ENCODE measurements at places on chromosomes 16 and 17.

GRCh38 chr16:11219178-11219577, 36.8 kb downstream of the SOCS1 start:
- no peak for DNase-seq

DNA sequence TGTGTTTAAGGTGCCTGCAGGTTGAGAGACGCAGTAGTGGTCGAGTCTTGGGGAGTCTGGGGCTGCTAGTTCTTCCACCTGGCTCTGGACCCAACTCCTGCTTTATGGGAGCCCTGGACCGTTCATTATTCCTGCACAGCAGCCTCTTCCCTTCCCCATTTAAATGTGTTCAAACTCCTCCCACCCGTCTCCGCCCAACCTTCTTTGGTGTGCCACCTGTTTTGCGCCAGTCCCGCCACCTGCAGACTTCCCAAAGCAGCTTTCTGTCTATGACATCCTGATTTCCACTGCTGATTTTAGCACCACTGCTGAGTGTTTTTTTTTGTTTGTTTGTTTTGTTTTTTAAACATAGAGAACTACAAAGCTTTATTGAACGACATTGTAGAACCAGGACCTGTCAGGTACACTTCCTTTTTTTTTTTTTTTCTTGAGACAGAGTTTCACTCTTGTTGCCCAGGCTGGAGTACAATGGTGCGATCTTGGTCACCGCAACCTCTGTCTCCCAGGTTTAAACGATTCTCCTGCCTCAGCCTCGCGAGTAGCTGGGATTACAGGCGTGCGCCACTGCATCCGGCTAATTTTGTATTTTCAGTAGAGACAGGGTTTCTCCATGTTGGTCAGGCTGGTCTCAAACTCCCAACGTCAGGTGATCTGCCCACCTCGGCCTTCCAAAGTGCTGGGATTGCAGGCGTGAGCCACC, 12.8 kb downstream of the ADORA2B start:
- no peak for DNase-seq

DNA sequence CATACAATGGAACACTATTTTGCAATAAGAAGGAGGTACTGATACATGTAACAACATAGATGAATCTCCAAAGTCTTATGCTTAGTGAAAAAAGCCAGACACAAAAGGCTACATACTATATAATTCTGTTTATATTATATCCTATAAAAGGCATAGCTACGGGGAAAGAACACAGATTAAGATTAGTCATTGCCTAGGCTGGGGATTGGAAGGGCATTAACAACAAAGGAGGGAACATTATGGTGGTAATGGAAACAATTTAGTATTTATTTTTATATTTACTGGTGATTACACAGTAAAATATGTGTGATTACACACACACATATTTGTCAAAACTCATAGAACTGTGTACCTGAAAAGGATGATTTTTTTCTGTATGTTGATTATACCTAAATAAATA, 278.1 kb downstream of the ZFHX3 start:
- DNase-seq: no peak

- no peak for DNase-seq
Observed at GRCh38 chr17:8859027-8859803, 8.3 kb downstream of the PIK3R6 start.

DNA sequence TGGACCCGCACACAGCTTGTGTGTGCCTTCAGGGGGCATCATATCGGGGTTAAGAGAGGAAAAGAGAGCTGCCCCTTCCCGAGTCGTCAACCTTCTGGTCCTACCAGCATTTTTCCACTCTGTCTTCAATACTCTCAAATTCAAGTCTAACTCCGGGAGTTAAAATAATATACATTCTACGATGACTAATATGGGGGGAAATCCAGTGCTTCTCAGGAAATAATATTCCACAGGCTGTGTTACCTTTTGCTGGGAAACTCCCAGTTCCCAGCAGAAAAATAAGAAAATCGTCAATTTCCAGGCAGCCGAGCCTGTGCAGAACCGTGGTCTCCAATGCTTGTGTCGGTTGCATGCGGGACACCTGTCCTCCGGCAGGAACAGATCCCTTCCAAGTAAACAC, 105.0 kb upstream of the FOXF1 start:
- no peak for DNase-seq

DNA sequence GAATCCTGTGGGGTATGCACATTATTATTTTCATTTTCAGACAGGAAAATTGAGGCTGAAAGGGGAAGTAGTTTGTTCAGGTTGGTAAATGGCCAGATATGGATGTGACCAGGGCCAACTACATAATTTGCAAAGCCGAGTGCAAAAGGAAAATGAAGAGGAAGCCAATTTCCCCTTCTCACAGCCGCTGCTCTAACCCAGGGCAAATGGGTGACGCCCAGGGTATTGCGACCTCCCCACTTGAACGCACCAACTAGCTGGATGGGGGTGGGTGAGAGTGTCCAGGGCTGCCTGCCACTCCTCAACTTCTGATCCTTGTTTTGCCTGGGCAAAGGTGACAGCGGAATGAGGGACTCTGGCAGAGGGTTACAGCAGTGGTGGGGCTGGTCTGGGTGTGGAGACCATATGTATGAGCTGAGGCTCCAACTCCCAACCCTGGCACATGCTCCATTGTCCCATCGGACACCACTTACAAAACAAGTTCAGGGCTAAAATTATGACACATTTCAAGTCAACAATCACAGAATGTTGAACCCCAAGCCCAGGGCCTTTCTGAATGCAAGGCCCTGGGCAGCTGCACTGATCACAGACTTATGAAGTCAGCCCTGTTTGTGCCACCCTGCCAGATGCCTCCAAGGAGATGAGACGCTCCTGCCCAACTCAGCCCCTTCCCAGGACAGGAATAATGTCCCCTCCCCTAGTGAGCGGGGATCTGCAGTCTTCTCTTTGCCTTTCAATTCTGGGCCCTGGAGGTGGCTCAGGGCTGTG, 1.7 kb downstream of the ANKRD40CL start:
- peak; percentile 34 for DNase-seq

All from ecto neural progenitor cell (in vitro differentiated cells).